Ascending aorta (tissue), 2 donors: ENCODE measurements at places on chromosomes 1 and 21.
A peak's percentile ranks its signal among the peaks of the same experiment; 100 is the strongest.

DNA sequence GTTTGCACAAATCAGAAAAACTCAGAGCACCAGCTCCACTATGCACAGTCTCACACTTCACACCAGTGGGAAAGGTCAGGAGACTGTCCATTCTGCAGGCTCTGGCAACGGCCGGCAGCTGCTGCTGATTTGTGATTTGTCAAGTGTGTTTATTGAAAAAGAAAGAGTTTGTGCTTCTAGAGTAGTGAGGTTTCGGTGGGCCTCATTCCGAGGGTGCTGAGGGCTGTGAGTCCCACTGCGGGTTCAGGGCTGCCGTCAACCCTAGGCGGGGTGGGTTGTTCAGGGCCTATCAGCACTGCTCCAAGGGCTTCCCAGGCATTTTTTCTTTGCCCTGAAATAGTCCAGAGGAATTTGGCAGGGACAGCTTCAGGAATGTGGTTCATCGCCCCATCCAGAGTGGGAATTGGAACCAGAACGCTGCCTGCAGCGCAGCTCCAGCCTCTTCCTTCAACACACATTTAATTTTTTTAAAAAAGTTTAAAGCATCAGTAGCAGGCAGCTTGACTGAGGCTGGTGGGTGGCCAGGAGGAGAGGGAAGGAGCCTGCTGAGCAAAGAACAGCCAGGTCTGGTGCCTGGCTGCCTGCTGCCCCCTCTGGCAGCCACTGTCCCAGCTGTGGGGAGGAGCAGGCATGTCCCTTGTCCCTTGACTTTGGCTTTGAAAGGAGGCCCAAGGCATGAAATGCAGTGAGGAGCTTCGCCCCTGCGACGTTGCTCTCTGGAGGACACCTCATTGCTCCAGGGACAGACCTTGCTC, 19.7 kb downstream of the STUM start:
- DNase-seq, result no peak

DNA sequence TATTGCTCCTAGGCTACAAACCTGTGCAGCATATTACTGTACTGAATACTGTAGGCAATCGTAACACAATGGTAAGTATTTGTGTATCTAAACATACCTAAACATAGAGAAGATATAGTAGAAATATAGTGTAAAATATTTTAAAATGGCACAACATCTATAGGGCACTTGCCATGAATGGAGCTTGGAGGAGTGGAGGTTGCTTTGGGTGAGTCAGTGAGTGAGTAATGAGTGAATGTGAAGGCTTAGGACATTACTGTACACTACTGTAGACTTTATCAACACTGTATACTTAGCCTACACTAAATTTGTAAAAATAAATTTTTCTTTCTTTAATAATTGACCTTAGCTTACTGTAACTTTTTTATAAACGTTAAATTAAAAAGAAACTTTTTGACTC, 7.9 kb downstream of the LEFTY2 start:
- DNase-seq, result no peak

DNA sequence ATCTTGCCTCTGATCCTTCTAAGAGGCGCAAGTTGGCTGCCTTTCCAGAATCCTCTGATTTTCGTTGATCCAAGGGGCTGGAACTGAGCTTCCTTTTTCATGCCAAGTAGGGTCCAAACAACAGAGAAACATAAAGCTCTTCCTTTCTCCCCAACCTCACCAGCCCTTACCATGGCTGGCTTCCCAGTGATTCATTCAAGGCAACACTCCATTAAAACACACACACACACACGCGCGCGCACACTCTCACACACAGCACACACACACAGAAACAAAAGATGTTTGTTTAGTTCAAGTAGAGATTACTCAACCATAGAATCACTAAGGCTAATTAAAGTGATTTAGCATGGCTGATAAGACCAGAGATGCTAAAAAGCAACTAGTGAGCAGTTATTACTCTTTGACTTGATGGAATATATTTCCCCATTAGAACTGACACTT, 13.0 kb upstream of the GUCA2A start:
- no peak for DNase-seq

GRCh38 chr1:183186841-183187240, 777 bp downstream of the LAMC2 start:
- DNase-seq, result no peak

- no peak for DNase-seq
These were observed 20.5 kb downstream of the PLA2G4A start for GRCh38 chr1:186849271-186849671.

GRCh38 chr1:31985430-31985829, 28.2 kb upstream of the KHDRBS1 start:
- no peak for DNase-seq

DNA sequence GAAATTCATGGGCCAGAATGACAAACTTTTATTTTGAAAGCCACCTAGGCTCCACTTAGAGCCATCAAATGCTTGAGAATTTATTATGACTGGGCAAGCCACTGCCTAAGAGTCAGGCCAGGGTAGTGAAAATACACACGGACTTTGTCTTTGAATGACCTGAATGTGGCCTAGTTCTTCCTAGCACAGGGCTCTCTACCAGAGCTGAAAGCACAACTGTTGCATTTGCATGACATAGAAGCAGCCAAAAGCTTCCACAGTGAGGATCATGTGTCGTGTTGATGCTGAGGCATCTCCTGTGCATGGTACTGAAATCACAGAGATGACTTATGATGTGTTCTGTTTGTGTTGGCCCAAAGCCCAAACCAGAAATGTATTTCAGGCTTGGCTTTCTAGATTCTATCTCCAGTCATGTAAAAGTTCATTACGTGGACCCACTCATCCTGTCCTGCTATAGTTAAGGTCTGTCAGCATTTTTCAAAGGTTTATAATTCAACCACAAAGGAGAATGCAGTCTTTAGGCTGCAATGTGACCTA, 164.0 kb upstream of the UBE2U start:
- DNase-seq, result peak; percentile 87

DNA sequence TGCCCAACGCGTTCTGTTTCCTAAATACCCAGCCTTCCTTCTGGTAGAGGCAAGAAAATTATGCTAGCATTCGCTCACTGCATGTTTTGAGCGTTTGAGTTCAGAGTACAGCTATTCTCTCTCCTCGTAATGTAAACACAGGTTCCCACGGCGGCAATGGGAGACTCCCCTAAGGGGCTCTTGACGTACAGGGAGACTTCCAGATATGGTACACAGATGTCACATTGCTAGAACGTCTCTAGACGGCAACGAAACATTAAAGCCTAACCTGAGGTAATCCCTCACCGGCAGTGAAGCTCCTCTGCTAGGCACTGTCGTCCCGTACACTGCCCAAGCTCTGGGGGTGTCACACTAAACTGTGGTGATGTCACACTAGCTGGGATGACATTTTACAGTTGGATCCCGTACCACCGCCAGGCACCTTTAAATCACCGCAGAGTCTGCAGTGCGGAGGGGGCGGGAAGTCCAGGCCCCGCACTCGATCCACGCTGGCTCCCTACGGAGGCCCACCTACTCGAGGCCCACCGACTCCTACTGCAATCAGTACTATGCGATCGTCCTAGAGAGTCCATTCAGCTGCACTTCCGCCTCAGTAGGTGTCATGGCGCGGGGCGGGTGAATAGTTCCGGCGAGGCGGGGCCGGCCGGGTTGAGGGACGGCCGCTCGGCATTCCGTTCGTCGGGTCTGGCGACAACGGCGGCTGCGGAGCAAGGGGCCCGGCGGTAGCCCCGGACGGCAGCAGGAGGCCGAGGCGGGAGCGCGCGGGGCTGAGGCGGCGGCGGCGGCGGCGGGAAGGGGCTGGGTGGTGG, at the start of gene HIPK1:
HIPK1 (plus strand) TSS at position 384 of the 809 bp plus-strand sequence.
- DNase-seq, result peak; percentile 96

DNA sequence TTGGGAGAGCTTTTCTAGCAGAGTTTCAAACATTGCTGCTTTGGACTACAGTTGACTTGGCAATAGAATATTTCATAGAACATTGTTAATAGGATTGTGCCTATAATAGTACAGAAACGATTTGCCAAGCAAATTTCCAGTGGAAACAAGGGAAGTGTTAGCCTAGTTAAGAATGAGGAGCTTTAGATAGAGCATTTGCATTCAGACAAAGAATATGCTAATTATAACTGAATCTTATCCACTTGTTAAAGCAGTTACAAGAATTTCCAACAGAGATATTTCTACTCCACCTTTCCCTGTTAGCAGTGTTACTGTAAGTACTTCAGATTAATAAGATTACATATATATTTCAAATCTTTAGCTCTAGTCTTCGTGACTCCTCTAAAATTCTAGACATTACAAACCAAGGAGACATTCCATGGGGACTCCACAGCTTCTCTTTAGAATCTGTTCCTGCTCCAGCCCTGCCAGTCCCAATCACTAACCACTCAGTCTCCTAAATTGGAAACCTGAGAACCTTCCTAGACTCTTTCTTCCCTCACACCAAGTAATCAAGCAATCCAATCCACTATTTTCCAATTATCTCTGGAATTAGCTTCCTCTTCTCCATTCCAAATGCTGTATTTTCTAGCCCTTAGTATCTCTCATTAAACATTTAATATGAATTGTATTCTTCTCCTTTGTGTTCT, 141.8 kb upstream of the PBX1 start:
- no peak for DNase-seq

DNA sequence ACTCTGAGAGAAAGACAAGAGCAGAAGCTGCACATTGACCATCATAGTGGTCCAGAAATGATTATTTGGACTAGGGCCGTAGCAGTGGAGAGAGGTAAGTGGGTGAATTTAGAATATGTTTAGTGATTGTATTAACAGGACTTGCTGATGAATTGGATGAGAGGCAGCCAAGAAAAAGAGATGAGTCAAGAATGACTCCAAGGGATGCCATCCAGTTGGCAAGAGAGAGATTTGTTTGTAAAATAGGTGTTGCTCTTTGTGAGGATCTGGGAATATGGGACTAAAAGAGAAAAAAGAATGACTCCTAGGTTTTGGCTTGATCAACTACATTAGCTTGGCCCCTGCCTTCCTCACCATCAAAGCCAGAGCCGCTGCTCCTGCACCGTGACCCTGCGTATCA, 54.2 kb upstream of the ARTN start:
- no peak for DNase-seq

GRCh38 chr1:157240495-157241184, 102.4 kb upstream of the ETV3 start:
- DNase-seq, result no peak

- no peak for DNase-seq
These were observed 6.6 kb downstream of the BCAN start for GRCh38 chr1:156648496-156648895.

GRCh38 chr1:156740237-156740740, 599 bp downstream of the MRPL24 start:
- no peak for DNase-seq

DNA sequence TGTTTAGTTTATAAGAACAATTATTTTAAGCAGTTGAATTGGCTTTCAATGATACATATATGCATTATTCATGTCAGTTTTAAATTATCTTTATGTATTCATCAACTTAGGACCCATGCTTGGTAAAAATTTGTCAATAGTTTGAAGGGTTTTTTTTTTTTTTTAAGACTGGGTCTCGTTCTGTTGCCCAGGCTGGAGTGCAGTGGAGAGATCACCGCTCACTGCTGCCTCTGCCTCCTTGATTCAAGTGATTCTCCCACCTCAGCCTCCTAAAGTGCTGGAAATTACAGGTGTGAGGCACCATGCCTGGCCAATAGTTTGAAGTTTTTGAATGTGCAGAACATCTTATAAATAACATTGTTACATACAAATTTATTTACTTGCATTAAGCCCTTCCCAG, 1671.0 kb upstream of the B3GALT2 start:
- no peak for DNase-seq

DNA sequence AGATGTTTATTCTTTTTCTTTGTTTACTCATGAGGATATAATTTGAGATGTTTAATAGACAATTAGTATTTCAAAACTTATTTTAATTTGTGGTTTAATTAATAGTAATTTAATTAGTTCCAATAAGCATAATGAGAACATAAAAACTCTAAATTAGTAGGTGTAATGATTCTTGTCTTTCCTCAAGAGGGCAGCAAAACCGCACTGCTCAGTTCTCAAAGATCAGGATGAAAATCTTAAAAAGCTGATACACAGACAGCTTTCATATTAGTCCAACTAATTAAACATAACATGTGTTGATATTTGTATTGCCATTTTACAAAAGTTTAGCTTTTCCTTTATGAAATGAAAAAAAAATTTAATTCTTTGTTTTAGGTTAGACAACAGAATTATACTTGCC, 106.7 kb upstream of the C21orf91 start:
- no peak for DNase-seq

DNA sequence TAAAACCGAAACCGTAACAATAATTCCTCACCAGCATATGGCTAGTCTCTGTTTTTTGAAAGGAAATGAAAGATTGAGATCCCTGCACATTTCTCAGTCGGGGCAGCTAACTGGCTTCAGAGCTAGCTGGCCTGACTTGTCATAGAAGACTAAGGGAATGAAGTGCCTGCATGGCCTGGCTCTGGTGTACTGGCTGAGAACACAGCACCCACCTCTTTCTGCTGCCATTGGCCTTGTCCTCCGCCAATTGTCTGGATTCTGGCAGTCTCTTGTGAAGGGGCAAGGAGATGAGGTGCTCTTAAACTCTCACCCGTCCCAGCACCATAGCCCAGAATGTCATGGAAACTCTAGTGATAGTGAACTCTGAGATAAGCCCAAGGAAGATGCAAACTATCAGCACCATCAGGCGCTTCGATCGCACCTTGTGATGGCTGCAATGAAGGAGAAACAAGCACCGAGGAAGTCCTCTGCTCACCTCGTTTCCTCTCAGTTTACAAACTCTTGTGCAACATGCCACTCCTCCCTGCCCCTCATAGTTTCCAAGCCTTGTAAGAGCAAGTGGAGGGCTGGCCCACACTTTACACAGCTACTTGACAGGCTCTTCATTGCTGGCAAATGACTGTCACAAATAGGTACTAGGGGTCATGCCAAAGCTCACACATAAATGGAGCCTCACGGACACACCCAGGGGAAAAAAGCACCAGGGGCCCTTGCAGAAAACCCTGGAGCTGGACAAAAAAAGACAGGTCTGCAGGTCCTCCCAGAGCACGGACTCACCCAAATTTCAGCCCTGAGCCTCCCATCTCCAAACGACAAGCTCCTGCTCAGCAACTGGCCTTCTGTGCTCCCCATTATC, 16.4 kb downstream of the INPP5B start:
- DNase-seq, result peak; percentile 73

GRCh38 chr1:209109001-209109785, 474.3 kb upstream of the CAMK1G start:
- no peak for DNase-seq

DNA sequence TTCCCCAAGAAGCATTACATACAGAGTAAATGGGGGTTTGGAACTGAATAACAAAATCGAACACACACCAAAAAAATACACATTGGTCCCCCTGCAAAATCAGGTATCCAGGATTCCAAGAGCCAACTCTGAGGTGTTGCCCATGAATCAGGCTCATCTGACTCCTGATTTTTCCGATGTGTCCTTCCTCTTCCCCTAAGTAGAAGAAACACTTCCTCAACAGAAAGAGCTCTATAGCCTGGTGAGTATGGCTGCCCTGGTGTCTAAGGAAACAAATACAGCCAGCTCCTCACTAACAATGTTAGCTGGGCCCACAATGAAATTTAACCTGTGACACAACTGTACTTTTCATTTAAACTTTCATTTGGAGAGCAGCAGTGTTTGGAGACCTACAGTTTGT, 33.6 kb downstream of the ERI3 start:
- DNase-seq, result no peak

GRCh38 chr1:162910161-162910560, 49.2 kb upstream of the CCDC190 start:
- no peak for DNase-seq

- no peak for DNase-seq
These were observed 14.0 kb downstream of the LBR start for GRCh38 chr1:225413708-225414375.
